ENCODE measurements at places on chromosomes 4 and X. TPM values are rescaled to one million over a fixed set of nuclear protein-coding genes. Genes with fewer than 3 reads are reported as not detected.

The CSAG1 gene
- not detected for total RNA-seq

The HHIP gene
- under 0.01 TPM for total RNA-seq

The UTP3 gene
- 18.9 TPM for total RNA-seq

The MAGEH1 gene
- total RNA-seq, result 32.3 TPM

The LRIT3 gene
- 0.59 TPM for total RNA-seq

The TDO2 gene
- total RNA-seq, result not detected

The F8A3 gene
- total RNA-seq, result 7.5 TPM

The SOD3 gene
- total RNA-seq, result 77.3 TPM

The MAPK10 gene
- 18.4 TPM for total RNA-seq

The CFP gene
- total RNA-seq, result 3.3 TPM

The EDA gene
- total RNA-seq, result 5.0 TPM

The CXCL11 gene
- not detected for total RNA-seq

The CXorf38 gene
- total RNA-seq, result 23.9 TPM

The LGI2 gene
- total RNA-seq, result 0.33 TPM

The UCHL1 gene
- 143 TPM for total RNA-seq

The SFRP2 gene
- total RNA-seq, result 6.9 TPM

The GSTCD gene
- 23.3 TPM for total RNA-seq

The F9 gene
- not detected for total RNA-seq

The MAGEB2 gene
- not detected for total RNA-seq

The BEND2 gene
- not detected for total RNA-seq

The BMP3 gene
- total RNA-seq, result 25.3 TPM

The TLR1 gene
- 39.7 TPM for total RNA-seq

The FAM184B gene
- 0.33 TPM for total RNA-seq

The ADAM29 gene
- total RNA-seq, result not detected

The PDK3 gene
- total RNA-seq, result 32.8 TPM

The GUCY1B1 gene
- 18.0 TPM for total RNA-seq

The MXRA5 gene
- total RNA-seq, result 6.6 TPM

The KLHL2 gene
- total RNA-seq, result 38.0 TPM

The ACE2 gene
- 5.6 TPM for total RNA-seq

The COL25A1 gene
- total RNA-seq, result 2.6 TPM

The PAK3 gene
- total RNA-seq, result 1.9 TPM

The MPP1 gene
- 19.3 TPM for total RNA-seq

The DYNLT3 gene
- 37.5 TPM for total RNA-seq

The WWC2 gene
- total RNA-seq, result 40.4 TPM

The UPF3B gene
- 8.2 TPM for total RNA-seq

The SATL1 gene
- total RNA-seq, result not detected

The TLR7 gene
- total RNA-seq, result 0.98 TPM

The HTR2C gene
- not detected for total RNA-seq

The NDST3 gene
- total RNA-seq, result 0.29 TPM

The GSX2 gene
- total RNA-seq, result not detected

The ALB gene
- not detected for total RNA-seq

The CRMP1 gene
- total RNA-seq, result 0.44 TPM

The PAGE5 gene
- total RNA-seq, result not detected

Measured in breast epithelium (tissue), 4 donors.